ENCODE measurements at places on chromosomes 3 and 15.

GRCh38 chr3:161890147-161890625 lies 393.6 kb downstream of the OTOL1 start:
- DNase-seq: no peak

- no peak for DNase-seq
Measured at GRCh38 chr15:28113394-28114113, 14.4 kb upstream of the OCA2 start.

DNA sequence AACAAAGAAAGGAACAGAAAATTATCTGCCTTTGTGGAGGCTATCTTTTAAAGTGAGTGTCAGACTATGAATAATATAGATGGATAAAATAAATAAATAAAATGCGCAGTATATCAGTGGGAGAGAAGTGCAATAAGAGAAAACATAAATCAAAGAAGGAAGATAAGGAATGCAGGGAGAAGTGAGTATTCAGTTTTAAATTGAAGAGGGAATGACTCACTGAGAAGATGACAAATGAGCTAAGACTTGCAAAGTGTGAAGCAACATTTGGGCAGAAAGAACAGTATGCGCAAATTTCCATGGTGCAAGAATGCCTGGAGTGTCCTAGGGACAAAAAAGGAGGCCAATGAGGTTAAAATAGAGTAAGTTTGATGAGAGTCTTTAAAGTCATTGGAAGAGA lies 1300.1 kb upstream of the ALCAM start:
- DNase-seq: no peak

DNA sequence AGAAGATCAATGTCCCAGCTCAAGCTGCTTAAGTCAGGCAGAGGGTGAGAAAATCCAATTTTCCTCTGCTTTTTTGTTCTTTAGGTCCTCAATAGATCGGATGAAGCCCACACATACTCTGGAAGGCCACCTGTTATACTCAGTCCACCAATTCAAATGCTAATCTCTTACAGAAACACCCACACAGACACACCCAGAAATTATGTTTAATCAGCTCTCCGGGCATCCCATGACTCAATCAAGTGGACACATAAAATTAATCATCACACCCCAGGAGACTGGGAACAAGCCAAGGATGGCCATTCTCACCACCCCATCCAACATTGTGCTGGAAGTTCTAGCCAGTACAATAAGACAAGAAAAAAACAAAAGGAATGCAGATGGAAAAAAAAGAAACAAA lies 67.8 kb upstream of the SLC24A5 start:
- DNase-seq: no peak

DNA sequence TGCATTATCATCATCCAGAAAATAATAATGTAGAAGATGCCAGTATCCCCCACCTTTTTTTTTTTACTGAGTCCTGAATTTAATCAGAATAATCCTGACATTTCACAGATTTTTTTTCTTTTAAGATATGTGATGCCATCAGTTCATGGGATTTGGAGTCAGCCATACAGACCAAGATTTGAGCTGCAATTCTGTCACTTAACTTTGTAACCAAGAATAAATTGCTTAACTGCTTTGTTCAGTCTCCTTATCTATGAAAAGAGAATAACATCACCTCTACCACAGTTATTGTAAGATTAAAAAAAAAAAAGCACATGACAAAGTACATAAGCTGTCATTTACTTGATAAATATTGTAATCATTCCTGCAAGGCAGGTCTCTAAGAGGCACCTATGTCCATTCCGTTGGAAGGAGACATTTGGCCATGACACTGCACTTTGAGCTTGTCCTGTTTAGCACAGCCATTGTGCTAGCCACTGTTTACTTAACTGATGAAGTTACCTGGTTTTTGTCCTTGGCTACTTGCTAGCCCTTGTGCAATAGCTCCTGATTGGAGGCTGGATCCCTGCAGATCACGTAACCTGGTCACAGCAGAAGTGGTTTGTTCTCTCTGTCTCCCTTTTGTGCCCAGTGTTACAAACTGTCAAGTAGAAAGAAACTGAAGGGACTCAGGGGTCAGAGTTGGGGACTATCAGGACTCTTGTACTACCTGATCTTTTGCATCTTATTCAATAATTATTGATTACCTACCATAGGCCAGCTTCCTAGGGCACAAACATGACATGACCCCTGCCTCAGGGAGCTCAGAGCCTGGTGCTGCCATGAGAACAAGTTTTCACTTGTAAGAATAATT lies 306.0 kb downstream of the WDR72 start:
- no peak for DNase-seq

DNA sequence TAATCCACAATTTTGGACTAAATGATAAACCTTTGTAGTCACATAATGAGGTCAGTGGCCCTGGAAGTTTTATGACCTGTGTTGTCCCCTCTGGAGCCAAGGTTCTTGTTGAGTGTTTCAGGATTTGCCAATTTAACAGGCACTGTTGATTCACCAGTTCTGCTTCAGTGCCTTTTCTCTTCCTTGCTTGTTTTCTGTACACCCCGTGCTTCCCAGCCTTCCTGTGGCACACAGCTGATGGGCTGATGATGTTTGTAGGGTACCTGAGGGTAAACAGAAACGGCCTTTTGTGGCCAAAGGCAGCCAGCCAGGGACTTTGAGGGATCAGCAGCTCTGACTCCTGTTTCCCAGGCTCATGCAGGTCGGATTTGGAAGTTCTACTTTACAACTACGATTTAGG lies 13.3 kb downstream of the GYG1 start:
- DNase-seq: no peak

DNA sequence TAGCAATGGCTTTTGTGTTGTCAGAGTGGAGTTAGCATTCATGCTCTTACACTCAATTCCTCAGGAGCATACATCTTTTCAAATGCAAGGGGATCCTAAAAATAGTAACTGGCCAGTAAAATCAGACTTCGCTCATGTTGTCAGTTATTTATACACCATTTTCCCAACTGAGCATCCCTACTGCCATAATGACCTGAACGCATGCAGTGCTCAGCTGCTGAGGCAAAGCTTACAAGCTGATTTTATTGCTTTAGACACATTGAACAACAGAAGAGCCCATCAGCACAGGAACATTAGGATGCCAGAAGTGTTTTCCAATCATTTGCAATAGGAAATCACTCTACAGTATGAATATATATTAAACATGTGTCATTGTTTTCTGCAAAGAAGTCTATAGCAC lies 689.7 kb upstream of the BCHE start:
- no peak for DNase-seq

DNA sequence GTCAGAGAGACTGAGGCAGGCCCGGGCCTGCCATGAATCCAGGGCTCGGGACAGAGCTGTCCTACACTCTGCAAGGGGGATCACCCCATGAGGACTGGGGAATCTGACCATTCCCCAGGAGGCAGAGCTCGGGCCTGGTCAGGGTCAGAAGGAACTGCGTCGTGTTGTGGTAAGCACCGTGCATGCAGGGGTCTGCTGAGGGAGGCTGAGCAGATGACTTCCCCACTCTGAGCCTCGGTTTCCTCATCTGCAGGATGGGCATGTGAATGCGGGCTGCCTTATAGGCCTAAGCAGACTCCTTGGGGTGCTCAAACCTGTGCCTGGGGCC lies 61.6 kb upstream of the IQSEC1 start:
- DNase-seq: no peak

DNA sequence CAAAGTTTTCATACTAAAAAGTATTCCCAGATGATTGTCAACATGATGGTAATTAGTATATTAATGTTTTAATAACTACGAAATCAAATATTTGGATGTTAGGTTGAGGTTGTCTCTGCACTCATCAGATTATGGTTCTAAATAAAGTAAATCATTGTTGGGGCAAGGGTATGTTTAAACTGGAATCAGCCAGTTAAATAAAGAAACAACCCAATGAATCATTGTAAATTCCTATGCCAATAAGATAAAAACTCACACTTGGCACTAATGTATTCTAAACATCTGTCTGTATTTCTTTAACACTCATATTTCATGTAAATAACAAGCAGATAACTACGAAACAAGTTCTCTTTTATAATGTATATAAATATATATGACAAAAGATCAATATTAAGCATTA lies 92.7 kb downstream of the PEAK1 start:
- no peak for DNase-seq

DNA sequence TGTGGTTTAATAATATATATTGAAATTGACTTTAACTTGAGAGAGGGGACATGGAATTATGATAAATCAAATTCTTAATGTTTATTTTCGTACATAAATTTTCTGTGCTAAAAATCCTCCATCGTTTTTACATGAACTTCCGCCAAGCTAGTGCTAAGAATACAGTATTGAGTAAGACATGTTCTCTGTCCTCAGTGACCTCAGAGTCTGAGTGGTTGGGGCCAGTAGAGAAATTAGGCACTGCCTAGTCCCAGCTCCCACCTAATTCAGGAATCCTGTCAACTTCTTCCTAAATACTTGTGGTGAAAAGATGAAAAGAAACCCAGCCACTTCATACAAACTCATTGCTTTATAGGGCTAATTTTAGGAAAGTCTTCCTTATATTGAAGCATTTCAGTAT lies 110.3 kb downstream of the PPP2R3A start:
- DNase-seq: no peak

- no peak for DNase-seq
Measured at GRCh38 chr3:194057570-194058188, 78.3 kb upstream of the HES1 start.

- DNase-seq: no peak
Measured at GRCh38 chr3:57852896-57853295, 96.8 kb downstream of the SLMAP start.

GRCh38 chr3:38552364-38552763 lies 56.2 kb downstream of the EXOG start:
- DNase-seq: no peak

DNA sequence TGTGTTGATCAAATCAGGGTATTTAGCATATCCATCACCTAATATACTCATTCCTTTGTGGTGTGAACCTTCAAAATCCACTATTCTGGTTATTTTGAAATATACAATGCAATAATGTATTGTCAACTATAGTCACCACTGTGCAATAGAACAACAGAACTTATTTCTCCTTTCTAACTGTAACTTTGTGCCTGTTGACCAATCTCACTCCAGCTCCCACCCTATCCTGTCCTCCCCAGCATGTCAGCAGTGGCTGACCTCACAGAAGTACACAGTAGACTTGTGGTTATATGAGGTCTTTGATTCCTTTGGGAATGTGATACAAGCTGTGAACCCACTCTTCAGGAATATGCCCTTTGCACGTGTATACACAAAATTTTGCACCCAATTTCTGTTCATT lies 64.2 kb downstream of the ECT2 start:
- DNase-seq: no peak

DNA sequence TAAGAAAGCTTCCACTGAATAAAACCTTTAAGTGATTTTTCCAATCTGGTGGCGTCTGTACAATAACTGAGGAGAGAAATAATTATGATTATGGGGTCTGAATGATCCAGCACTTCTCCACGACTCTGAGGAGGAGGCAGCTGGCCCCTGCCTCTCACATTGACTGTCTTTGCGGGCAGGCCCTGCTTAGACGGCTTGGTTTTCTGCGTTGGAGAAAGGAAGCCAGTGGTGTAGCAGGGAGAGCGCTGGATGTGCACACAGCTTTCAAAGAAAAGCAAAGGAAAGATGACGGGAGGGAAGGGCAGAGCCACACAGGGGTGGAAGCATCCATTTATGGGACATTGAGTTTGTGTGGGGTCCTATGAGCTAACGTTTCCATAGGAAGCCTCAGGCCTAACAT lies 62.5 kb downstream of the MGLL start:
- DNase-seq: no peak

Measured in activated gamma-delta T cell treated with Interleukin-2 at 50 U/mL for 16 hours (primary cell).